GOT3 (cell line): ENCODE measurements at places on chromosomes 12 and 14.

- DNase-seq: no peak
Observed at GRCh38 chr14:105224845-105225570, 23.3 kb upstream of the BTBD6 start.

- DNase-seq: no peak
Observed at GRCh38 chr14:95545515-95546168, 10.8 kb downstream of the GLRX5 start.

DNA sequence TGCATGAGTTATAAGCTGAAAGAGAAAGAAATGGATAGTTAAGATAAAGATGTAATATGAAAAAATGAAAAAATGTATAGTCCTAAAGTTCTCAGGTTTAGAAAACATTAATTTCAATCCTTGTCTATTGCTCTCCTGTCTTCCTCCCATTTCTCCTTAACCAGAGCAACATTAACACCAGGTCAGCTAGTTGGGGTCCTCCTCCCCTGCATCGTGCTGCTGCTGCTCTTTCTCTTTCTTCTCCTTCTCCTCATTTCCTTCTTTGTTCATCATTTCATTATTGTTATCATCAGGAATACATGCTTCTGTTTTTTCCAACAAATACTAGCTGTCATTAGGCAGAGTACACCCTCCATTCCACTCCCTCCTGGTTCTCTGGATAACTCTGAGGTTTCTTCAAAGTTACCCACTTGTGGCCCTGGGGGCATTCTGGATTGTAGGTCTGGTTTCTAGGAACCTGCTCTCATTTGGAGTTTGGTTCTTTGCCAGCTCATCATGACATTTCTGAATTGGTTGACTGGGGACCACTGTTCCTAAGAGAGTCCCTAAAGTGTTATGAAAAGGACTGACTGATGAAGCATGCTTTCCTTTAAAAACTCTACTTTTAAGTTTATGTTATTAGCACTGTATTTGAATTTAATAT is 17.0 kb downstream of the ACSS3 start:
- no peak for DNase-seq

DNA sequence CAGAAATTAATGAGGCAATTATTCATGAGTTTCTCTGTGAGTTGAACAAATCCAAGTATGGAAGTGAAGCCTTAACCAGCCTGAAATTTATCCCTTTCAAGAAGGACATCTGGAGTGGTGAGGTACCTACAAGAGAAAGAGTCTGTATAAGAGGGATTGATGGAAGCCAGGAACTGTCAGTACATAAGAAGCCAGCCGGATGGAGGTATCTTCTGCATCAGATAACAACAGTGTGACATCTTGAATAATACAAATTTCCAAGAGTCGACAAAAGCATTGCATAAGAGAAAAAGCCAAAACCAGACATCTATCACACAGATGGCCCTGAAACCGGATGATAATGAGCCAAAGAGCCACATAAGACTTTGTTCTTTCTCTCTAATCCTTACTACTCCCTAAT is 781.2 kb downstream of the FLRT2 start:
- no peak for DNase-seq

DNA sequence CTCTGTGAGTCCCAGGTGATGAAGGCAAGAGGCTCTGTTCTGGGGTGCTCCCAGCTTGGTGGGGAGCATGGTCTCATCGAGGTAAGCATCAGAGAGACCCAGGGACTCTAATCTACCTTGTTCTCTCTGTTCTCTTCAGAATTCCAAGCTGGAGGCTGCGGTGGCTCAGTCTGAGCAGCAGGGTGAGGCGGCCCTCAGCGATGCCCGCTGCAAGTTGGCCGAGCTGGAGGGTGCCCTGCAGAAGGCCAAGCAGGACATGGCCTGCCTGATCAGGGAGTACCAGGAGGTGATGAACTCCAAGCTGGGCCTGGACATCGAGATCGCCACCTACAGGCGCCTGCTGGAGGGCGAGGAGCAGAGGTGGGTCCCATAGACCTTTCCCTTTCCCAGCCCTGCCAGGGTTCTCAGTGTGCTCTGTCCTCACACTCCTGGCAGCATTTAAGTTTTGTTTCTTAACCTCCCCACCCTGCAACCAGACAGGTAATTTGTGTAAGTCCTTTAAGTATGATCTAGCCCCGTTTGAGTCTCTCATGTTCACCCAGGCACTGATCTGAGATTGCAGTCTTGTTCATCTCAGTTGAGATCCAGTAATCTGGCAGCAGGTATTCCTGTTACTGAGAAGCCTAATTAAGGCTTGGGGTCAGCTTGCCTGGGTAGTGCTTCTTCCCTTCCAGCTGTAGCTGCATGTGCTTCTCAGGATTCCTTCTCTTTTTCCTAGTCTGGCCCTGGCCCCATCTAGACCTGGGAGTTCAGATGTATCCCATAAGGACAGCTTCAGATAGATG is 14.8 kb upstream of the KRT81 start:
- DNase-seq: no peak

- no peak for DNase-seq
Observed at GRCh38 chr12:124898923-124899294, 15.5 kb downstream of the UBC start.

GRCh38 chr12:66152732-66153131 is 17.1 kb downstream of the TMBIM4 start:
- no peak for DNase-seq
